Esophagus squamous epithelium (tissue), 5 donors: ENCODE measurements at places on chromosomes 6 and 20.

DNA sequence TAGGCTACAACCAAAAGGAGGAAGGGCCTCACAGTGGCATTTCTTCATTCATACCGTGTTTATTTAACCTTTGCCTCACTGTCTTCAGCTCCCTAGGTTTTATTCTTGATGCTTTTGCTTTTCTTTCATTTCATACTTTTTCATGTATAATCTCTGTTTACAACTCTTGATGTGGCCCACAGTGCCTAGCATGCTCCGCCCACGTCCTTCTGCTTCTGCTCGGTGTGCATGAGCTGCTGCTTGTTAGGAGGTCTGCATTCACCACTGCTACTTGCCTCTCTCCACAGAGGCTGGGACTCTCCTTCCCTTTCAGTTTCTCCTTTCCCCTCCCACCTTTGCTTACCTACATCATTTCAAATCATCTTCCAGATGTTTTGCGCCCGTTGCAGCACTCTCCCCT is 147.6 kb downstream of the EYA4 start:
- no peak for DNase-seq

DNA sequence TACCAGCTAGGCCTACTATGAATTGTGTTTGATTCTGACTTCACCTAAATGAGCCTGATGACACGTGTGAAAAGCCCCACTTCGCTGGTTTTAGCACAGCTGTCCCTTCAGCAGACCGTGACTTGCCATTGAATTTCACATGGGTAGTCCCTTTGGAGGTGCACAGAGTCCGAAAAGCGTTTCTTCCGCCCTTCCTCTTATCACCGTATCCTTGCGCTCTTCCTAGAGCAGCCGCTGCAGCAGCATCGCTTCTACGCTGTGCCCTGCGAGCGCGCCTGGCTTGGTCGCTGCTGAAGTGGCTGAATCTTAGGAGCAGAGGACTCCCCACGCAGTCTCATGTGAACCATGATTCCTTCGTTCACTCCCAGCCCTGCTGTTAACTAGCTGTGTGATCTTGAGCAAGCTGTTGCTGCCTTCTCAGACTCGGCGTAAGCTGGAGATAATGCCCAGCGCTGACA is 127.0 kb downstream of the PACRG start:
- DNase-seq = no peak

DNA sequence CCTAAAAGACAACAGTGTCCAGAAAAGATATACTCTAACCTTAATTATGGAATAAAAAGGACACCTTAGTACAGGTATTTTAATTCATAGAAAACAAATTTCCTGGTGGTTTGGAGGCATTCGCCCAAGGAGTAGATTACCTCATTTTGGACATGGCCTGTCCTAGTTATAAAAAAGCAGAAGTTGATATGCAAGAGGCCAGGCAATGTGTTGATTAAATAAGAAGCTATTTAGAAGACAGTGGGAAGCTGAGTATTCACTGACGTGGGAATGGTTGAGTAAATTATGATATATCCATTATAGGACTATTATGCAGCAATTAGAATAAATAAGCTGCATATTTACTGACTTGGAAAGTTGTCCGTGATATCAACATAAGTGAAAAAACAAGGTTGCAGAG is 314.9 kb downstream of the ALDH8A1 start:
- DNase-seq = no peak

DNA sequence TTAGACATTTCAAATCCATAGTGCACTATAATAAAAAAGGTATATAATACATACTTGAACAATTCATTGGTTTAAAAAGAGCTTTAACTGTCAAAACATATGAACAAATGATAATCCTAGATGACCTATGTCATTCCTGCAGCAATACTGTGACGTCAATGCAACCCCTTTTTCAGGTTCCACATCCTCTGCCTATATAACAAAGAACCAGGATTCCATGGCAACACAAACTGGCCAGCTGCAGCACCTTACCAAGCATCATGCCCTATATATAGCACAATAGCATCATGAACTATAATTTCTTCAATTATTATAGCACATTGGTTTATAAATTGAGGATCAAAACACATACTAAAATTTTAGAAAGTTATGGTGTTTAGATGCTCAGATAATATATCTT is 578 bp upstream of the PTCHD4 start:
- no peak for DNase-seq

DNA sequence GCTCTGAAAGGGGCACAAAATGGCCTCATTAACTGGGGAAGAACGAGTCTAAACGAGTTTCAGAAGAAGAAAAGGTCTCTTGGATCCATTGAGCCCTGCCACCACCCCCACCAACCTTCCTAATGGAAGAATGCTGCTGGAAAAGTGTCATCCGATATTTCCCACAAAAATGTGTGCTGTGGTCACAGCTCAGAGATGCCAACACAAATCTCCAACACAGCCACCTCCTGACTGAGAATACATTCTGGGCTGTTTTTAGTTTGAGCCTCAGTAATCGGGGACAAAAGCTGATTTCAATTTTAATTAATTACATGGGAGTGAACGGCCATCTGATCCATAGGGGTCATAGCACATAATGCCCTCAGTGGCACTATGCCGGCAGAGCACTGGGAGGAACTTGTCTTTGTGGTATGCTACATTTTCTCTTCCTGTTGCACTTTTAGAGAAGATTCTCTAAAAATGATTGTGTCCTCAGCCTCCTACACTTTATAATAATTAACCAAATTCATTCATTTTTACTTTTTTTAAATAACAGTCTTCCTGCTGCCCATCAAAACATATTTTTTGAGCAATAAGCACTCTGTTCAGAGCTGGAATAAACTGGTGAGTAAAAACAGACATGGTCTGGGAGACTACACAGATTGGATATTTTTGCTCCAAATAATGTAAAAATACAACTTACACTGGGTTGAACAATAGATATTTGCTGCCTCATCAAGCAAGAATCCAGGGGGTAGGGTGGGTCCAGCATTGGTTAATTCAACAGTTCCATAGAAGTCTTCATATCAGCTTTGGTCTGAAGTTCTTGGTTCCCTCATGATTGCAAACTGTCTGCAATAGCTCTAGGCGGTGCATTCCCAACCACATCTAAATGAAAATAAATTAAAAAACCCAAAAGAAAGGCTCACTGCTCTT is 143.6 kb upstream of the TMEM170B start:
- no peak for DNase-seq

DNA sequence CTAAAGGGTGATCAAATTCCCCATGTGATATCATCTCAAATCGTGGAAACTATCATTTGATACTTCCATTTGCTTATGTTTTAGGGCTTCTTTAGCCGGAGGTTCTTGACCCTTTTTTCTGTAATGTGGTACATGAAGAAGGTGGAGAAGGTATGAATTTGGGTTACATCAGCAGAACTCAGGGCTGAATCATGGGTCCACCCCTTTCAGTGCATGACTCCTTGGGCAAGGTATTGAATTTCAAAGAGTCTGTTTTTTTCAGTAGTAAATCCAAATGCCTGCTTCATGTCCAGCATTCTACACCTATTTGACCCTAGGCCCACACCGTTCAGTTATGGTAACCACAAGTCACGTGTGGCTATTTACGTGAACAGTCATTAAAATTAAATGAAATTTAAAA is 30.6 kb upstream of the QKI start:
- DNase-seq = no peak

DNA sequence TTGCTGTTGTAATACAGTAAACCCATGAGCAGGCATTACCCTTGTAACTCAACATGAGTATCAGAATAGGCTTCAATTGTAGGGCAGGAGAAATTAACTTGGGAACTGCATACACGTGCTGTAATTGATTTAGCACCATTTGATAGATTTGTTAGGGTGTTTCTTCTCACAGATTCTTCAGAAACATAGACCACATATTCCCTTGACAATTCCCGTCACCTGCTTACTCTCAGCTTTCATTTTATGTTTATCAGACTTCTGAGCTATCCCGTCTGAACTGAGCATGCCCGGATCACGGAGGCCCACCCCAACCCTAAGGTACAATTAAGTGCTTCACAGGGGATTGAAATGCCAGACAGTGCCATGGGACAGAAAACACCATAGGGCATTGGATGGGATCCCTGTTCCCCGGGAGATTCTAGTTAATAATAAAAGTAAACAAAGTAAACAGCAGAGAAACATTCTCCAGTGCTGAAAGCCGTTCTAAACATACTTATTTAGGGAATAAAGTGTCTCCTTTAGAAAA is 179.7 kb downstream of the PHACTR1 start:
- DNase-seq = no peak

GRCh38 chr6:162821102-162821501 is 93.3 kb downstream of the PACRG start:
- DNase-seq = no peak

DNA sequence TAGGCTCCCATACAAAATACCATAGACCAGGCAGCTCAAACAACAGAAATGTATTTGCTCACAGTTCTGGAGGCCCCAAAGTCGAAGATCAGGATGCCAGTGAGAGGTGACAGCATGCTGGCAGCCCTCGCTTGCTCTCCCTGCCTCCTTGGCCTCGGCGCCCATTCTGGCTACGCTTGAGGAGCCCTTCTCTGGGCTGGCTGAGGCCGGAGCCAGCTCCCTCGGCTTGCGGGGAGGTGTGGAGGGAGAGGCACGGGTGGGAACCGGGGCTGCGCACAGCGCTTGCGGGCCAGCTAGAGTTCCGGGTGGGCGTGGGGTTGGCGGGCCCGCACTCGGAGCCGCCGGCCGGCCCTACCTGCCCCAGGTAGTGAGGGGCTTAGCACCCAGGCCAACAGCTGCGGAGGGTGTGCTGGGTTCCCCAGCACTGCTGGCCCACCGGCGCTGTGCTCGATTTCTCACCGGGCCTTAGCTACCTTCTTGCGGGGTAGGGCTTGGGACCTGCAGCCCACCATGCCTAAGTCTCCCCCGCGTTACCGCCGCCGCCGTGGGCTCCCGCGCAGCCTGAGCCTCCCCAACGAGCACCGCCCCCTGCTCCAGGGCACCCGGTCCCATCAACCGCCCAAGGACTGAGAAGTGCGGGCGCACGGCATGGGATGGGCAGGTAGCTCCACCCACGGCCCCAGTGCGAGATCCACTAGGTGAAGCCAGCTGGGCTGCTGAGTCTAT is 32.6 kb upstream of the SERPINB9 start:
- no peak for DNase-seq

GRCh38 chr20:1367479-1367878 is 25.4 kb downstream of the FKBP1A start:
- DNase-seq = no peak

GRCh38 chr6:11366183-11366933 is 133.9 kb upstream of the NEDD9 start:
- no peak for DNase-seq

DNA sequence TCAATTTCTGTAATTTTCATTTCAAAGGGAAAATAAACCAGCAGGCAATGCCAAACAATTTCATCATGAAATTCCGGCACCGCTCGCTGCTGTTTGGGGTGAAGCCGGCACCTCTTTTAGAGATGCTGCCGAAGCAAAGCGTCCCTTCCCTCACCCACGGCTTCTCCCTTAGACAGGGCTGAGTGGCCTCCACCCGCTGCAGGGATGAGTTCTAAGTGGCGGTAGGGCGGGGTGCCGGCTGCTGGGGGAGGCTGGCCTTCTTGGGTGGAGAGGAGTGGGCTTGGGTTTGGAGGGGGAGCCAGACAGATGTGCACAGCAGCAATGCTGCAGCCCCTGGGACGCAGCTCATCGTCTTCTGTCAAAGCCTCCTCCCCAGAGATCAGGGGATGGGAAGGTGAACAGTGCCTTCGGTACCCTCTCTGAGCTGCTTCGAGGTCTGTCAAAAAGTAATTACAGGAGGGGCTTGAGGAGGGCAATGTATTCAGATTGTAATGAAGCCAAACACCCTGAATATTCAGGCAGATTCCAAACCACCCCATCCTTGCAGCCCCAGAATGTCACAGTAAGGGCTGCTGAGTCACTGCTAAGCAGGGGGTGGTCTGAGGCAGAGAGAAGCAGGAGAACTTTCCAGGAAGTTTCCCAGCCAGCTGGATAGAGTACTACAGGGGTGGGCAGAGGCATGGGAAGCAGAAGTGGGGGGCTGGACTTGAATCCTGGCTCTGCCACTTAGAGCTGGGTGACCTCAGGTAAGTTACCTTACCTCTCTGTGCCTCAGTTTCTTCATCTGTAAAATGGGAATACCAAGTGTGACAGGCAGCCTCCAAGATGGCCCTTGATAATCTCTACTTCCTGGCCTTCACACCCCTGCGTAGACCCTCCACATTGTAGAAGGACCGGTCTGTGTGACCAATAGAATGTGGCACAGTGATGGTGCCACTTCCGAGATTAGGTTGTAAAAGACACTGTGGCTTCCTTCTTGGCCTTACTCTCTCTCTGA is 96.6 kb downstream of the SULF2 start:
- no peak for DNase-seq

GRCh38 chr6:73624896-73625295 is 28.9 kb downstream of the SLC17A5 start:
- DNase-seq = no peak

GRCh38 chr20:4322499-4322898 is 307.1 kb upstream of the RNF24 start:
- no peak for DNase-seq

- no peak for DNase-seq
Observed at GRCh38 chr20:45154183-45154582, 20.5 kb upstream of the PI3 start.

DNA sequence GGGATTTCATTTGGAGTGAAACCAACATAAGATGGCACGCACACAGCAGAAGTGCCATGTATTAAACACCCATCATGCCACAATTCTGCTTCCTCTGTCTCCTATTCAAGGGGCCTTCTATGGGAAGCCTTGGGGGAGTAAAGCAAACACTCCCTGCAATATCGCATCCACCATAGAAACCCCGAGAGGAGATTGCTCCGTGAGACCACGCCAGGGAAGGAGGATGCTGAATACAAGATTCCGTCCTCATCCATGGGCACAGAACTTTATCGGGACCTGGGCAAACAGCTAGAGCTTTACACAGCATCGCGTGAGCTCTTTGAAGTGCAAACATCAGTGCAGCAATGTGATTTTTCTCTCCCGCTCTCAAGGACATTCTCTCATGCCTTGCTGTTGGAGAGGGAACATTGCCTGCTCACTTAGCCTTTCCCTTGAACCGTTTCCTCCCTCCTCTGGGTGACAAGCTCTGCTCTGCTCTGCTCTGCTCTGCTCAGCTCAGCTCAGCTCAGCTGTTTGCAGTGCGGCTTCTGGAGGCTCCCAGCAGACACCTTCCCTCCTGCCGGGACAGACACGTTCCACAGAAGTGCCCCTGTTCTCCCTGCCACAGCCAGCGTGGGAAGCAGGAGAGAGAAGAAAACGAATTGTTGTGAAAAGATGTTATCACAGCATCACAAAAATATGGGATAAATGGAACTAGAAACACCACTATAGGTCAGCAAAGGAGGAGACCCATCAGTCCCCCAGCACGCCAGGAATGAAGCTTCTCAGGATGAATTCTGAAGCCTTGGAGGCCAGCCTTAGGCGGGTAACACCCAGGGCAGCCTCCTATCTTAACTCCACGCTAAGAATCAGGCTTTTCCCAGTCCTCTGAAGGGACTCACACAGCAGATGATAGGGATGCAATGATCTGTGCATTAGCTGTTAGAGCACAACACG is 48.2 kb downstream of the RNASET2 start:
- no peak for DNase-seq

- no peak for DNase-seq
Observed at GRCh38 chr6:34242252-34243130, 5.8 kb downstream of the HMGA1 start.

DNA sequence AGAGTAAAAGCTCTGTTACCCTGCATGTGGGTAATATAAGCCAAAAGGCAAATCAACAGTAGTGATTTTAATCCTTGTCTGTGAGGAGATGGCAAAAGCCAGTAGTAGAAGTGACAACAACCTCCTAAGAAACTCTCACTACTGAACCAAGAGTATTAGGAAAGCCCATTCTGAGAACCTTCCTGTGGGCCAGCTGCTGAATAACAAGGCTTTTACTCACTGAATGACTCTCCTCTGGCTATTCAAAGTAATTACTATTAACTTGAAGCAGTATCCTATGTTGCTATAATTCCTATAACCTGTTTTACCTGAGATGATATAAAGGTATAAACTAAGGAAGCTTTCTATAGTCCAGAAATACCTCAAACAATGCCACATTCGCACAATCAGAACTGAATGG is 55.1 kb downstream of the CHD6 start:
- DNase-seq = no peak
